Daoy (cell line): ENCODE measurements at places on chromosomes 2 and 18. TPM values are rescaled to one million over a fixed set of nuclear protein-coding genes. Genes with fewer than 3 reads are reported as not detected.

The XDH gene
- 0.18 and 0.97 TPM in 2 replicates for total RNA-seq

The NT5C1B gene
- total RNA-seq = 0.21 TPM in 1 of 2 replicates, not detected in the other

- no peak for DNase-seq
These were observed 87.9 kb downstream of the KLHL14 start for GRCh38 chr18:32684940-32685339.

DNA sequence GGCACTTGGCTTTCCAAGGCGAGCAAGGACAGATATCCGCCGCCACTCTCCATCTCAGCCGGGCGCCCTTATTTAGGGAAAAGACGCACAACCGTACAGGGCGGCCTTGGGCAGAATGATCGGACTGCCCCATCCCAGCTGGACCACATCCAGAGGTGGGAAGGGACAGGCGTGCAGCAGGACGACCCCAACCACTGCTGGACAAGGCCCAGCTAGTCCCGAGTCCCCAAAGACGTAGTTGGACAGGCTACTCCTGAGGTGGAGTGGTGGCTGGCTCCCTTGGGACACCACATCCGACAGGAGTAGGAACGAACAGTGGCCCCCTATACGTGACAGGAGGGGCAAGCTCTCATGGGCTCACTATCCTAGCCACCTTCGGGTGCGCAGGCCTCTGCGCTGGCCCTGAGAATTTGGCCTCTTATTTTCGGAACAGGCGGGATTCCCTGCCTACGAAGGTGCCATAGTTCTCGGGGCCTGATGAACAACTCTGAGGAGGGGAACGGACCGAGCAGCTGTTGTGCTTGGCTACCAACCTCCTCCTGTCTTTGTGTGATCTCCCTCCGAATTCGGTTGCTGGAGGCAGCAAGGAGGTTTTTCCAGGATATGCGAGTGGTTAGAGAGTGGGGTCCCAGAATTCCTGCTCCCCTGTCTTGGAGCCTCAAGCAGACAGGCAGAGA is 2.3 kb downstream of the FEV start:
- no peak for DNase-seq

DNA sequence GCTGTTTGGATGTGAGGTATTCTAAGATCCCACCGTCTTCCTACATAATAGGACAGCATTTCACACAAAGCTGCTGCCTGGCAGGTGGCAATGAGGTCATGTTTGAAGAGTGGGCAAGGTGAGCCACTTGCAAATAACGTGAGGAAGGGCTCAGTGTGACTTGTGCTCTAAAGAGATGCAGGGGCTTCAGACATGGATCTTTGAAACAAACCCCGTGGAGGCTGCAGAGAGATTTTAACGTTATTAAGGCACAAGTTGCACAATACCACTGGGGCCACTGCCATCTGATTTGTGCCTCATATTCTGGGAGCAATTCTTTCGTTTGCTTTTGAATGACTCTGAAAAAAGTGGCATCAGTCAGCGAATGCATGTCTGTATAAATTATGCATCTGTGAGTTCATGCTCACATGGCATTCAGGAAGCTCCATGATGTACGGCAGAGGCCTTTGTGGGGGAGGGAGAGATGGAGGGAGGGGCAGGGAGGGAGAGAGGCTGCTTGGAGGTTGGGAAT is 362.0 kb downstream of the SOX11 start:
- DNase-seq = no peak

DNA sequence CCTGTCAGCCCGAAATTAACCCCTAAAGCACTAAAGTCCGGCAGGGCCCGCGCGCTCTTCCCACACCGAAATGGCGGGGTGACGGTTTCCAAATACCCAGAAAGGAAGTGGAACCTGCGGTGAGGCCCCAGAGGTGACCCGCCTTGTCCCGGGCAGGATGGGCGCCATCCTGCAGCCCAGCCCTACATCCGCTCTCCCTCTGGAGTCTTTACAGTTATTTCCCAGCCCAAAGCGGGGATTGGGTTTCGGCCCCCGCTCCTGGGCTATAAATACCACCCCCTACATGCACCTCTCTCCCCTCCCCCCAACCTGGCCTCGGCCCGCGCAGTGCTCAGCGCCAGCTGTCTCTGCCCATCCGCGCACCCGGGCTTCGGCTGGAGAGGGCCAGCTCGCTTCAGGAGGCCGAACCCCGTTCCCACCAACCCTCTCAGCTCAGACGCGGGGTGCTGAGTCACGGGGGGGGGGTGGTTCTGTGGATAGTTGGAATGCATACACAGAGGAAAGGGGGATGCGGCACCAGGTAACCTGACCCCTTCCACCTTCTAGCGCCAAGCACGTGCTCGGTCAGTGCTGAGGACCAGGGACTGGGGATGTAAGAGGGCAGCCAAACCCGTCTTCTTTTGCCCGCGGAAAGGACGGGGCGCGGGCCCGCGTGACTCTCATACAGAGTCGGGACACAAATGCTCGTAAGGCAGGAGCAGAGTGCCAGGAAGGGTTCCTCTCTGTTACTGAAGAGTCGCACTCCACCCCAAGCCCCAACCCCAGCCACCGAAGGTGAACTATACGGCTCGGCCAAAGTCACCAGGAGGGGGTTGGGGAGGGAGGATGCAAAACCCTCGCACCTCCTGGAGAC is at the start of gene TUBA4B:
TUBA4B (plus strand) TSS at position 344 of the 853 bp plus-strand sequence; CDS start at position 509, 165 bp downstream.
- peak; percentile 81 for DNase-seq

GRCh38 chr18:11052800-11053199 is 96.6 kb downstream of the PIEZO2 start:
- DNase-seq = peak; percentile 35
